Brain microvascular endothelial cell (primary cell): ENCODE measurements at places on chromosomes 11 and 22.

GRCh38 chr11:19800162-19800561 is 87.5 kb downstream of the NAV2 start:
- DNase-seq, result no peak

- DNase-seq, result peak; percentile 82
Measured at GRCh38 chr22:32623943-32624342, 149.3 kb downstream of the FBXO7 start.

DNA sequence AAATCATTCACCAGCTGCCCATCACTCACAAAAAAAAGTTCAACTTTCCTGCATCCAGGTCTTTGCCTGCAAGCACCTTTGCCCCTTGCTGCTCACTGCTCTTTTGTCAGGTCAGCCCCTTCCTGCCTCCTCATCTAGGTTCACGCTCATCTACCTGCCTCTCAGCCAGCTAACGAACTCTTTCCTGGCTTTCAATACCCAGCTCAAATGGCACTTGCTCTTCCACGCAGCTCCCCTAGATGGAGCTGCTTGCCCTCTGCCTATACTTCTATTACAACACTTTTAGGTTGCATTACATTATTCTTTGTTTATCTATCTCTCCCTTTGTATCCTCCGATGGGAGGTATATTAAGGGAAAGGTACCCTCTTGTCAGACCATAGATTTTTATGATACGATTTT is 78.9 kb upstream of the TBCEL start:
- DNase-seq, result no peak

DNA sequence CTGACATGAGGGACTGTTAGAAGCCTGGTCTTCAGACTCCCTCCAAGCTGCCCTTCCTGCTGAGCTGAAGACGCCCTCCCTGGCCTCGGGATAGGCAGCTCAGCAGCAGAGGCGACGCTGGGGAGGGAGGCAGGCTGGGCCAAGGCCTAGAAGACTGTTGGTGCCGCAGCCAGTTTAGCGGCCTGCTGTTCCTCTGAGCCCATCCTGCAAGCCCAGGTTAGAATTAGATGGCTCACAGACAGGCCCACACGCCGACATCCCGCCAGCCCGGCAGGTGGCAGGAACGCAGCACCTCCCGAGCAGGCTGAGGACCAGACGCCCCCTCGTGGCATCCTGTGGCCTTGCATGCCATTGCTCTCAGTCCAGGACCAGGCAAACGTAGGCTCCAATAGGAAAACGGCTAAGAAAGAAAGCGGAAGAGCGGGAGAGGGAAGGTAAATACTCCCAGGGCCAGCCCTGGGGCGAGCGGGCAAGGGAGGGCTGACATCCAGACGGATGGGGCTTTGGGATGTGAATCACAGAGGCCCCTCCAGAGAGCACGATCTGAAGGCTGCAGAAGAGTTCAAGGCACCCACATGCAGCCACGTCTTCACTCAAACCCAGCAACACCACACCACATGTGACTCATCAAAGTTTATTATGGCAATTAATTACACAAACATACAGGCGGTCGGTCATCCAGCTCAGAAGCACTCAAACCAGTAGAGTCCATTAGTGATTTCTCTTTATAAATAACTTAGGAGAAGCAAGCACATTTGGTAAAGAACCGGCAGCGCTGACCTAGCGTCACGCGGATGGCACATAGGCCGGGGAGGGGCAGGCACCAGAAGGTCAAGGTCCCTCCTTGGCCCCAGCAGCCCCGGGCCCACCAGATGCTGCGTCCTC is 27.6 kb downstream of the CD5 start:
- DNase-seq, result peak; percentile 81

DNA sequence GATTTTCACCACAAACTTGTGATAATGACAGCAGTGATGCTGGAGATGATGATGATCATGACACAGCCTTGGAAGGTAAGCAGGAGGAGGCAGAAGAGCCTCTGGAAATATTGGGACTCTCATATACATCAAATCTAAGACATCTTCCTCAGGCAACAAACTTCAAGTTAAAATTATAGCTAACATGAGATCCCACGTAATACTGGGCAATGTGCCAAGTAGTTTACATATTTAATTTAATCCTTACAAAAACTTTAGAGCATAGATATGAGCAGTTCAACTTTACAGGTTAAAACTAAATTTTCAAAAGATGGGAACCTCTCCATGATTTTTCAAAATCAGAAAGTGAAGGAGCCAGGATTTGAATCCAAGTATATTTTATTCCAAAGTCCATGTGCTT is 19.0 kb downstream of the OR52B2 start:
- no peak for DNase-seq

DNA sequence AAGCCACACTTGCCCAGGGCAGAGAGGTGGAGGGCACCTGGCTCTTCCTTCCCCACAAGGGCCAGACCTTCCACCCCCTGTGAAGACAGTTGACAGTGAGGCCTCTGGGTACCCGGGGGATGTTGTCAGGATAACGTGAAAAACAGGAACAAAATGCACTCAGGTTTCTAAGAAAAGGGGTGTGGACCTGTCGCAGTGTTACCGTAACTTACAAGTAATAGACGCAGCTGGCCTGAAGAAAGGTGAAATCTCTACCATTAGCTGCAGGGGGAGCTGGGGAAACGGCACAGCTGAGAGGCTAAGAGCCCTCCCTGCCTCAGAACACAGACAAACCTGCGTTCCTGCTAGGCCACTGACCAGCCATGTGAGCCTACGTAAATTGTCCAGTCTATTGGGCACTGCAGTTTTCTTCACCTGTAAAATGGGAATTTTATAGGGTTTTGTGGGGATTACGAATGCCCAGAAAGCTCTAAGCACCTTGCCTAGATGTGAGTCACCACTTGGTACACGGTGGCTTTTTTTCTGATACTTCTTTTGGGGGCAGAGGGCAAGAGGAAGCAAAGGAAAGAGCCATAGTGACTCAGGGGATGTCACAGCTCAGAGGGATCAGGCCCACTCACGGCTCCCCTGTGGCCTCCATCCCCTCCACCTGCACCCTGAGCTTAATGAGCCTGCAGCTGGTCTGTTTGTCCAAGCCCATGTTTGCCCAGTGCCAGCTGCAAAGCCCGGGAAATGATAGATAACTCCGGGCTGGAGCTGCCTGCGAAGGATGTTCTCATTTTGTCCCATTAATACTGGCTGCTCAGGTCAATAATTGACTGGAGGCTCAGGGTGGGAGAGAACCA is 18.4 kb upstream of the CABP7 start:
- DNase-seq, result no peak

DNA sequence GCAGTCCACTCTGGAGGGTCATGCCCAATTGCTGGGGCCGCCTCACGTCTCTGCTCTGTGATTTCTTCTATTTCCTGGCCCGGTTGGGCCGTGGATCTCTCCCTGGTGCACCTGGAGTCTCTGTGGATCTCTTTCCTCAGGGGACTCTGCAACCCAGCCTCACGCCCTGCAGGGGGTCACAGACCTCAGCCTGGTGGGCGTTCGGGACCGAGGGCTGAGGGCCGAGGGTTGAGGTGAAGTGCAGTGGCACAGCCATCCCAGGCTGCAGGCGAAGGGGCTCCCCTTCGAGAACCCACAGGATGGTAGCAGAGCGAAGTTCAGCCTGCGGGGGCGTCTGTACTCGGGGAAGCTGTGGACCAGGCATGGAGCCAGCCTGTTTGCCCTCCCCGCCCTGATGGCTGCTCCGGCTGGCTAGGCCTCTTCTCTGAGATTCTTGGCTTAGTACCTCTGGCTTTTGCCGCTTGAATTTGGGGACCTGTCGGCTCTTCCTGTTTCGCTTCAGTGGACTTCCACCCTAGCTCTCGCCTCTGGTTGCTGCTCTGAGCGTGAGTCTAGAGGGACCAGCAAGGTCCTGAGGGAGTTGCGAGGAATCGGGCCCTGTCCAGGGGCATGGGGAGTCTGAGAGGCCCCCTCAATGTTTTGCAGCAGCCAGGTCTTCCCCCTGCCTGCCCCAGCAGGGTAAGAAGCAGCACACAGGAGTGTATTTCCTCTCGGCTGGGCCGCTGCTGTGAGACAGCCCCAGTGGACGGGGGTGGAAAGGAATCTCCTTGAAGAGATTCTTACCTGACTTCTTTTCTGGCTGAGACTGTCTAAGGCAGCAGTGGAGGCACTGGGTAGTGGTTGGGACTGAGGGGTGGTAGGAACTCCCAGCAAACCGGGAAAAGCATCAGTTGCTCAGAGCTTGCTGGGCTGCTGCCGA is 140.8 kb downstream of the TBC1D22A start:
- DNase-seq, result no peak

DNA sequence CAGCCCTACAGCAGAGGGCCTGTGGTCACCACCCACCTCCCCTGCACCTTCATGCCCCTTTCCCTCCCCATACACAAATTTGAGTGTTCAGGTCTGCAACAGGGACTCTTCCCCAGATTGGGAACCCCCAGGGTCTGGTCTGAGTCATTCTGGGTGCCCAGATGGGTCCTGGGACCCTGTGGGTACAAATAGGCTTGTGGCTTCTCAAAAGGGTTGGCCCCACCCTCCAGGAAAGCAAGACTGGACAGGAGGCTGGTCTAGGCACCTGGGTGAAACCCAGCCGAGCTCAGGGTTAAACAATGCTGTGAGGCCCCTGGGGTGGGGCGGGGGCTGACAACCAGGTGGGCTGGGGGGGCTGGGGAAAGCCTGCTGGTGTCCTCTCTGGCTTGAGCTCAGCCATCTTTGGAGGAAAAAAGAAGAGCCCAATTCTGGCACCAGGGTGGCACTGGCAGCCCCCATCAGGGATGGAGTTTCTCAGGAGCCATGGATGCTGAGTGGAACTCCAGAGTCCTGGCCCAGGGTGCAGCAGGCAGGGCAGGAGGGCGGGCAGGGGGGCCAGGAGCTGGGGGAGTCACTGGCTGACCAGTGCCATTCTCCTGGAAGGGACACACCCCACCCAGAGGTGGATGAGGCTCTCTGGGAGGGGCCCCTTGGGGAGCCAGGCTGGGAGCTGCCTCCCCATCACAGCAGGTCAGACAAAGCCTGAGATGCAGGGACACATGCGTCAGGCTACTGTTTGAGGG is 1.1 kb downstream of the SEPTIN5 start:
- no peak for DNase-seq

GRCh38 chr11:69695581-69695980 is 8.2 kb downstream of the FGF19 start:
- no peak for DNase-seq

GRCh38 chr11:92453055-92453454 is 228.4 kb downstream of the FAT3 start:
- peak; percentile 81 for DNase-seq

GRCh38 chr22:37759281-37759680 is 48.5 kb upstream of the GCAT start:
- DNase-seq, result no peak

GRCh38 chr11:73625696-73626318 is 20.6 kb upstream of the PLEKHB1 start:
- peak; percentile 59 for DNase-seq
